A172 (cell line): ENCODE measurements at places on chromosomes 5 and 9.
A peak's percentile ranks its signal among the peaks of the same experiment; 100 is the strongest.

DNA sequence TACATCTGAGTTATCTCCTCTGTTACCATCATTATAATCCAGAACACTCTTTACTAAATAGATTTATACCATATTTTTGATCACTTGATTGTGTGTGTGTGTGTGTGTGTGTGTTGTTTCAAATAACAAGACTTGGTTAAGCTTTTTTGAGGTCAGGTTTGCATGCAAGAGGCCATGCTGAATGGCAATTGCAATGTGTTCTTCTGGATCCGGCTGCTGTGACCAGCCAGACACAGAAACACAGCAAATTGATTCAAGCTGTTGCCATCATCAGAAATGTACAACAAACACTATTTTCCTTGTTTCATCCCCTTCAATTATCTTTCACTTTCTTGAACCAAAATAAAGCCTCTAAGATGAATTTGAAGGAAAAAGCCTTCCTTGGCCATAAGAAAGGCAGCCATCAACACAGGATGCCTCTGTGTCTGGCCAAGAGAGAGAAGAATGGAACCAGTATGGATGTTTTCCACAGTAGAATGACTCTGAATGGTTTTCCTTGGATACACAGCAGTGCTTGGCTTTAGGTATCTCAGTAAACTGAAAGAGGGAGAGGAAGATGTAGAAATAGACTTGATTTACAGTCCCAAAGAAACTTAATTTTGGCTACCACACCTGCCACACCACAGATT, 53.9 kb downstream of the DPYSL3 start:
- no peak for DNase-seq

GRCh38 chr5:109917966-109918365, 228.2 kb downstream of the MAN2A1 start:
- no peak for DNase-seq

GRCh38 chr5:156466871-156467270, 139.9 kb downstream of the SGCD start:
- no peak for DNase-seq

DNA sequence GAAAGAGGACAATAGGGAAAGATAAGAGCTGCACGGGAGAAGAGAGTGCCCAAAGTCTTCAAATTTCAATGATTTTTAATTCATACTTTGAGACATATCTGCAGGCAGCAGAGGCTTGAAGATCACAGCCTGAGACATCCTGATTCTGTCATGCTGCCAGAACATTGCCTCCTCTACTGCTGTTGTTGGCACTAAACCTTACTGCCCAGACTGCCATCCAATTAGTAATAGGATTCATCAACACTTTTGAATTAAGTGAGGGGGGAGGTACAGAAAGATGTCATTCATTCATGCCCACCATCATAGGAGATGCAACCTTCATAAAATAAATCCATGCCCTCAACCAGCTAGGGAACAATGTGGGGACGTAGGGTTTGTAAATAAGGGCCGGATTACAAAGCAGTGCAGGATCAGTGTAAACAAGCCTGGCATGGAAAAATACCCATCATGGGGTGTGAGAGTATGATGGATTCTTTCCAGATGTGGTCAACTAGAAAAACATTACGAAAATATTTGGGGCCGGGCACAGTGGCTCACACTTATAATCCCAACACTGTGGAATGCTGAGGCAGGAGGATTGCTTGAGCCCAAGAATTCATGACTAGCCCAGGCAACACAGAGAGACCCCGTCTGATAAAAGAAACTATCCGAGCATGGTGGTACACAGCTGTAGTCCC, 122.1 kb upstream of the DAPK1 start:
- DNase-seq: peak; percentile 90

- DNase-seq: no peak
Observed at GRCh38 chr5:37774912-37775483, 64.8 kb downstream of the GDNF start.

DNA sequence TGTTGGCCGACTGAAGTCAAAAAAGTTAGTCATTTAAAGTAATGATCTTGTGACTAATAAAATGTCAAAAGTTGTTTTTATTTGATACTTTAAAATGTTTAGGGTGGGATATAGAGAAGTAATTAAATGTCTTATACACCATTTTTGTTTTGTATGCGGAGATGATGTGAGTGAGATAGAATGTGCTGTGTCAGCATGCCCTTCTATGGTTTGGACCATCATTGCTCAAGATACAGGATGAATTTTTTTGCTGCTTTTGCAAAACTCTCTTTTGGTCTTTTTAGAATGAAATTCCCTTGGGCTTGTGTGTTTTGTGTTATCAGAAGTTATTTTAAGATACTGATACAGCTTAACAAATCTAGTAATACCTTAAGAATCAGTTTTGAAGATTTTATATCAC, 12.5 kb downstream of the SRFBP1 start:
- DNase-seq: no peak

GRCh38 chr5:54881286-54882005, 103.9 kb downstream of the ESM1 start:
- DNase-seq: peak; percentile 78

DNA sequence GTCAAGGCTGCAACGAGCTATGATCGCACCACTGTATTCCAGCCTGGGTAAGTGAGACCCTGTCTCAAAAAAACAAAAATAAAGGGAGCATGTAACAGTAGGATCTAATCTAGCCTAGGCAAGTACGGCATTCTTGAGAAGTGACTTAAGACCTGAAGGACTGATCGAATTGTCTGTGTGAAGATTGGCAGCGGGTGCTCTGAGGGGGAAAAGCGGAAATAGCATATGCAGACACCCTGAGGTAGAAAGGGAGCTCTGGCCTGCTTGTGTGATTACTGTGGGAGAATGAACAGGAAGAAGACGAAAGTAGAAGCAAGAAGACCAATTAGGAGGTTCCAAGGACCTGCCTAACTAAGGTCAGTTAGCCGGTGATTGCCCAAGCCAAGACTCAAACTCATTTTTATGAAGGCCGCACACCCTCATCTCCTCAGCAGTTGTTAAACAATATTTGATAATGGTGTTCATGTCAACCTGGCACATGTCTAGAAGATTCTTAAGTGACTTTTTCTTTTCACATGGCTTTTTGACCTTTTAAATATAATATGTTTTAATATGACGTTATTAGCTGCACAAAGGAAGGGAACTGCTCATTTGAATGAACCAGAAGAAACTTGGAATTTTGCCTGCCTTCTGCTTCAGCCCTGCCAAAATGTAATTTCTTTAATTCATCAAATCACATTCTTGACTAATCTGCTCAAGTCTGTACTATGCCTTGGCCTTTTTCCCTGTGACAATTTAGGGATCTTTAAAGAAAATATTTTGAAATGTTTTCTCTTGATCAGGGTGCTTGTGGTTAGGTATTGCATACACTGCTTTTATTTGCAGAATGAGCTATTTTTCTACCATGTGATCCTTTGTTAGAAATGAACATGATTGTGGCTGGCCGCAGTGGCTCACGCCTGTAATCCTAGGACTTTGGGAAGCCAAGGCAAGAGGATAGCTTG, 289.2 kb upstream of the DMRT1 start:
- DNase-seq: no peak

- DNase-seq: no peak
Observed at GRCh38 chr9:91900797-91901177, 49.2 kb downstream of the ROR2 start.

DNA sequence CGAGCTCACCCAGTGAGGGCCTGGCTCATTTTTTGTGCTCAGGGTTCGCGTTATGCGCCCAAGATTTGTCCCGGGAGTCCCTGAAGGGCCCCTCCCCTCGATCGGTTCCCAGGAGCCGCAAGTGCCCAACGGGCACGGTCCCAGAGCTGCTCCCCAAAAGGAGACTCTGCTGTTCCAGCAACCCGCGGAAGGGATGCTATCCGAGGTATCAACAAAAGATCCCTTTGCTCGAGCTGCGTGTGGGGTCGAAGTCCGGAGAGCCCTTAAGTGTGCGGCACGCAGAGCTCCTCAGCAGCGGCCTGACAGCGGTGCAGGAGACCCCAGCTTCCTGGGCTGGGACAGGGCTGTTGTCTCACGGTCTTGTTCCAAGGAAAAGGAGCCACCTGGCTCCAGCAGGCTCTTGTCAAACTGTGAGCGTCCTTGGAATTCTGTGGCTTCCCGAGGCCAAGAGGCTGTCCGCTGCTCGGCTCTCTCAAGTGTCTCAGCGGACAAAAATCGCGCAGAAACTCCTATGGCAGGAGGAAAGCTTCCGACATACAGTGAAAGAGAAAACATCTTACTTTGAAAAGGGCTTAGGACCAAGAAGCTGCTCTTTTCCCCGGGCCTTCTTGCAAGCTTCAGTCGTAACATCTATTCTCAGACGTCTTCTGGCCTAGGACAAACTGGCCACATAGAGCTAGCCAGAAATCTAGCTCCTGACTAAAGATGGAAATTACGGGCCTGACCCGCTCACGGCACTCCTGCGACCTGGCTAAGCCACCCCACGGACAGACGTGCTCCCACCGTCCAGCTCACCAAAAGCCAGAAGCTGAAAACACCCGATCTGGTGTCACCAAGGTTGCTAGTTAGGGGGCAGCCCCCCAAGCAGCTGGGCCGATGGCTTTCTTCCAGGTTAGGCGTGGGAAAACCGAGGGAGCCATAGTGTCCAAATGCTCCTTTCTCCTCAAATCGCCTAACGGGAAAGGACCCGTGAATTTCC, 2.6 kb upstream of the FOXB2 start:
- DNase-seq: no peak

GRCh38 chr5:115579747-115580173, 22.5 kb downstream of the TICAM2 start:
- peak; percentile 45 for DNase-seq

GRCh38 chr9:20650313-20650712, 28.0 kb upstream of the MLLT3 start:
- no peak for DNase-seq

DNA sequence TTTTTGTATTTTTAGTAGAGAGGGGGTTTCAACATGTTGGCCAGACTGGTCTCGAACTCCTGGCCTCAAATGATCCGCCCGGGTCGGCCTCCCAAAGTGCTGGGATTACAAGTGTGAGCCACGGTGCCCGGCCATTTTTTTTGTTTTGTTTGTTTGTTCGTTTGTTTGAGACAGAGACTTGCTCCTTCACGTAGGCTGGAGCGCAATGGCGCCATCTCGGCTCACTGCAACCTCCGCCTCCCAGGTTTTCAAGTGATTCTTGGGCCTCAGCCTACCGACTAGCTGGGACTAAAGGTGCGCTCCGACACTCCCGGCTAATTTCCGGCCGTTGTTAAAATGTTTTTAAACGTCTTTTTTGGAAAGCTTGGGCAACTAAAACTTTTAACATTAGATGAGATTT, 54.0 kb downstream of the SHOC1 start:
- no peak for DNase-seq

GRCh38 chr5:150291388-150292385, 2.1 kb upstream of the CAMK2A start:
- no peak for DNase-seq

- DNase-seq: no peak
Observed at GRCh38 chr5:161400583-161400982, 145.9 kb downstream of the GABRB2 start.

GRCh38 chr5:130957151-130957550, 207.9 kb downstream of the HINT1 start:
- DNase-seq: no peak

DNA sequence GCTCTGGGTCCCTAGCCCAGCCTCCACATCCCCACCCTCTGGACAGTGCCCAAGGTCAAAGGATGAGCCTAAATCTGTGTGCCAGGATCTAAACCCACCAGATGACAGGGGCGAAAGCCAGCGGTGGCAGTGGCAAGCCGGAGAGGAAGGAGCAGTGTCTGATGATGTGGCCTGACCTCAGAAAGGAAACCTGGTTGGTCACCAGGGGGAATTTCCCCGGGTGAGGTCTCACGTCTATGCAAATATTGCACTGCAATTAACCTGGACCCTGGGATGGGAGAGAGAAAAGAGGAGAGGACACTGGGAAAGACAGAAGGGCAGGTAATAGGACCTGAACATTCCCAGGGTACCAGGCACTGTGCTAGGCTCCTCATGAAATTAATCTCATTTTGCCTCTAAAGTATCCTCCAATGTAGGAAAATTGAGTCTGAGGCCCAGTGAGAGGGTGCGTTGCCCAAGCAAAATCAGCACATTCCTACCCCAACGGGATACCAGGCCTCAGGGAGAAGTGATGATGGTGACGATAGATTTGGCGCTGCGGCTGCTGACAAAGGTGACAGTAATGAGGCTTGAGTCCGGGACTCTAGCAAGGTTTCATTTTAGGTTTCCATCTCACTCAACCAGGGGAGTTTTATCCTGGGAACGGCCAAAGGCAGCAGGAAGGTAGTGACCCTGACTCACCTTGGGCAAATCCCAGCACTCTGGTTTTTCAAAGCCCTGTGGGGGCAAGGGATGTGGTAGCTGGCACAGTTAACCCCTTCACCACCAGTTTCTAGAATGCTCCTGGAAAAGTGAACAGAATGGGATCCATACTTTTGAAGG, 13.4 kb upstream of the TNIP1 start:
- peak; percentile 83 for DNase-seq

DNA sequence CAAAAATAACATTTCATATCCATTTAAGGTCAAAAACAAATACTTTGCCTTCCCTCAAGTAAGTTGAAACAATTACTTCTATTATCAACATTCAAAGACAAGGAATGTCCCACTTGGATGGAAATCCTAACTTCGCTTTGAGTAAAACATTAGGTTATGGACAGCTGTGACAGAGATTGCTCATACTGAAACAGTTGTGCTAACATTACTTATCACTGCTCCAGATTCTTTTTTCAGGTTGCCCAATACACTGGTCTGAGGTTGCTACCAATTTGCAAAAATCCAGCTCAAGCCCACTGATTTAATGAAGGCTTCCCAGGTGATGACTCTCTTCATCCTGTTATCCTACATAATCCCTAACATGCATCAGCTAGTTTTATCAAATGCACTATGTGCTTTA, 98.3 kb downstream of the UBAP2 start:
- no peak for DNase-seq
